Keratinocyte (primary cell): ENCODE measurements at places on chromosomes 7 and 10.

DNA sequence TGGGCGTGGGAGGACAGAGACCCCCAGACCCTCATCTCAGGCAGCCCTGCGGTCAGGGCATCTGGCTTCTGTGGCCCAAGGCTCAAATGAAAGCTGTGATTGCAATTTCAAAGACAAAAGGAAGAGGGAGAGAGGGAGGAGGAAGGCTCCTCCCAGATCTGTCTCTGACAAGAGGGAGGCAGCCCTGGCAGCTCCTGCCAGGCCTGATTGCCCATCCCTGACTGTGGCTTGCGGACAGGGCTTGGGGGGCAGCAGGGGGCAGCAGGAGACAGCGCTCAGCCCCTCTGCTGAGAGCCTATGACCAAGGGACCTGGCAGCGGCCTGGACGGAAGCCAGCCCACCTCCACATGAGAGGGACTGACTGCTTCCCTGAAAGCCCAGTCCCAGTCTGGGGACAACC, 91.8 kb downstream of the PTPRN2 start:
- no peak for DNase-seq
- no peak overlapping the region for H3K27ac ChIP-seq
- no peaks in the 10 kb centered on the region for H3K36me3 ChIP-seq
- H3K4me3 ChIP-seq, result no peak overlapping the region

DNA sequence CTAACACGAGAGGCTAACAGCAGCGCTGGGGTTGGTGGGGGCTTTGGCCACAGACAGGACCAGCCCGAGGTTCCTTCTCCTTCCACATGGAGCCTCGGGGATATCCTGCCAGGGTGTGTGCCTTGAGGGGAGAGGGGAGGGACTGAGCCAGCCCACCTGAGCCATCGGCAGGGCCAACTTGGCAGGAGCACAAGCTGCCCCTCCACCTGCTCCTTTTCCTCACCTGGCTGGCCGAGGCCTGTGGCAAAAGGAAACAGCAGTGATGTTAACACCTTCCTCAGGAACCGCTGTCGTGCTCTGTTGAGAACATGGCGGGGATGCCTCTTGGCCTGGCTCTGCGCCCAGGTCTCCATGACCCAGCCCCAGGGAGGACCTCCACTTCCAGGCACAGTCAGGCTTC, 255.1 kb upstream of the PPP2R2D start:
- no peak overlapping the region for H3K4me3 ChIP-seq
- no peak overlapping the region for H3K27ac ChIP-seq
- no peak for DNase-seq
- no peaks in the 10 kb centered on the region for H3K27me3 ChIP-seq
- H3K36me3 ChIP-seq, result no peaks in the 10 kb centered on the region

GRCh38 chr10:121910673-121911420, 17.0 kb downstream of the ATE1 start:
- no peaks in the 10 kb centered on the region for H3K27me3 ChIP-seq
- DNase-seq, result no peak
- no peak overlapping the region for H3K4me3 ChIP-seq
- H3K27ac ChIP-seq, result no peak overlapping the region
- no peaks in the 10 kb centered on the region for H3K4me1 ChIP-seq
- H3K36me3 ChIP-seq, result peaks cover 19% of the 10 kb centered on the region

GRCh38 chr7:17298840-17299482, 509 bp downstream of the AHR start:
- H3K27me3 ChIP-seq, result no peaks in the 10 kb centered on the region
- H3K4me1 ChIP-seq, result peaks cover 9% of the 10 kb centered on the region
- DNase-seq, result no peak
- no peaks in the 10 kb centered on the region for H3K36me3 ChIP-seq

DNA sequence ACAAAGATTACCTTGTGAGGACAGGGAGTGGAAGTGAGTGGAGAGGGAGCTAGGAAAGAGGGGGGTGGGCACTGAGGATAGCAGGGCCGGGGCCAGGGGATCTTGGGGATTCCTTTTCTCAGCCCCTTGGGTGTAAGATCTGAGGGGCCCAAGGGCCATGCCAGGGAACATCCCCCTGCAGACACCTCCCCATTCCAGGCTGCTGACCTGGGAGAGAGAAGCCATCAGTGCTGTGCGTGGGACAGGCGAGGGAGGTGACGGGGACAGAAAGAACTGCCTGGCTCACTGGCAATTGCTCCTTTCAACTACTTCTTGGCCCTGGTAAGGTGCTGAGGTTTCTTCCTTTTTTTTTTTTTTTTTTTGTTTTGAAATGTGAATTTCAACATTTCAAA, 12.0 kb upstream of the BTBD16 start:
- H3K4me1 ChIP-seq, result peaks cover 2% of the 10 kb centered on the region
- H3K4me3 ChIP-seq, result no peak overlapping the region
